Cortex of kidney (tissue), 1 donor: ENCODE measurements at places on chromosomes 16 and 17.

DNA sequence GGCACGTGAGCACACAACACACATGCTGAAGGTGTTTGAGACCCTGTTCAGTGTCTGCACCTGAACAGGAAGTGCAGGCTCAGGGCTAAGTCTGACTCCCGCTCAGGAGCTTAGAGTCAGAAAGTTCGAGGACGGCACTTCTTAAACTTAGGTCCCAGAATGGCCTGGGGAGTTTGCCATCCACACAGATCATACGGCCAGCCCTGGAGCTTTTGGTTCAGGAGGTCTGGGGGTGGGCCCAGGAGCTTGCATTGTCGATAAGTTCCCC lies 4.0 kb upstream of the CAMKK1 start:
- DNase-seq = no peak

DNA sequence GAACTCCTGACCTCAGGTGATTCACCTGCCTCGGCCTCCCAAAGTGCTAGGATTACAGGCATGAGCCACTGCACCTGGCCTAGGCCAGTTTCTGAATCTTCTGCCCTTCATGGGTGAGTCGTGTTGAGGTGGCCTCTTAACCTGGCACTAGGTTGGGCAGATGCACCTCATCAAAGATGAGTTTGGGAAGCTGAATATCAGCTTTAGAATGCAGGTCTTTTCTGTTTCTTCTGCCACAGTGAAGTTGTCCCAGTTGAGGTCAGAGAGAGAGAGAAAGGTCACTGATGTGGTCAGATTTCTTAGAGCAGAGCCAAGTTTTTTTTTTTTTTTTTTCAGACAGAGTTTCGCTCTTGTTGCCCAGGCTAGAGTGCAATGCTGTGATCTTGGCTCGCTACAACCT lies 111.3 kb upstream of the WSCD1 start:
- DNase-seq = no peak

- DNase-seq = no peak
Observed at GRCh38 chr16:86384263-86384649, 126.1 kb upstream of the FOXF1 start.

- no peak for DNase-seq
Observed at GRCh38 chr16:80377096-80377956, 163.5 kb upstream of the DYNLRB2 start.

DNA sequence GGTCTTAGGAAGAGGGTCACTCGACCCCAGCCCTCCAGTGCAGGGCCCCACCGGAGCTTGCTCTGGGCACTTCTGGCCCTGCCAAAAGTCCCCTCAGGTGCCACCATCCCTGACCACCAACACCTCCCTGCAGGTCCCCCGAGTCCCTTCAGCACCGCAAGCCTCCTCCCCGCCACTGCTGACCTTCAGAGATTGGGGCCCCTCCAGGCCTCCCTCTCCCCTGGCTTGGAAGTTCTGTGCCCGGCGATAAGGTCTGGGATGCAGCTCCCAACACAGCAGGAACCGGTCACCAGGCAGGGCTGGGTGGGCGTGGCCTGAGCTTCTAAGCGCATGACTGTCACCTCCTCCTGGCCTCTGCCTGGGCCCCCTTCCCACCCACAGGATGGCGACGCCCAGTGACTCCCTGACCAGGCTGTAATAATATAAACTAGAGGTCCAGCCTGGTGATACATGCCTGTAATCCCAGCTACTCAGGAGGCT lies 11.2 kb downstream of the PIEZO1 start:
- DNase-seq = no peak

- DNase-seq = no peak
Observed at GRCh38 chr16:59327894-59328293, 593.8 kb upstream of the GOT2 start.

GRCh38 chr17:3884188-3884587 lies 8.7 kb downstream of the CAMKK1 start:
- no peak for DNase-seq

- no peak for DNase-seq
Observed at GRCh38 chr16:57194512-57194911, 8.4 kb downstream of the RSPRY1 start.

GRCh38 chr16:20675488-20676267 lies 21.8 kb downstream of the ACSM1 start:
- no peak for DNase-seq

- DNase-seq = no peak
Observed at GRCh38 chr16:12570046-12570618, 233.6 kb downstream of the CPPED1 start.

- no peak for DNase-seq
Observed at GRCh38 chr16:7246578-7246977, 86.1 kb upstream of the RBFOX1 start.

DNA sequence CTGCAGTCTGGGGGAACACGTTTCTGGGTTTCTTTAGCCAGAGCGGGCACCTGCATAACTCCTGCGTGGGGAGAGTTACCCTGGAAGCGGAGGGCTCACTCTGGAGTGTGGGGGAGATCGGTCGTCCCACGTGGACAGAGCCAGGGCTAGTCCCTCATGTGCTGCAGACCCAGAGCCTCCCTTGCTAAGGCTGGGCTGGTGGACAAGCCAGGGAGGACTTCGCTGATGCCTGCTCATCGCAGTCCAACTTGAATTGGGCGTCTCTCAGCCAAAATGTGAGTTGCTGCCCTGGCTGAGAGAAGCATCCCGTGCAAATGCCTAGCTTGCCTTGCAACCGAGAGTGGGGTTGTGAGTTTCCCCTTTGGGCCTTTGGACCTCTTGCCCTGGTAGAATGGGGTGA lies 986 bp downstream of the CRISPLD2 start:
- DNase-seq = no peak

DNA sequence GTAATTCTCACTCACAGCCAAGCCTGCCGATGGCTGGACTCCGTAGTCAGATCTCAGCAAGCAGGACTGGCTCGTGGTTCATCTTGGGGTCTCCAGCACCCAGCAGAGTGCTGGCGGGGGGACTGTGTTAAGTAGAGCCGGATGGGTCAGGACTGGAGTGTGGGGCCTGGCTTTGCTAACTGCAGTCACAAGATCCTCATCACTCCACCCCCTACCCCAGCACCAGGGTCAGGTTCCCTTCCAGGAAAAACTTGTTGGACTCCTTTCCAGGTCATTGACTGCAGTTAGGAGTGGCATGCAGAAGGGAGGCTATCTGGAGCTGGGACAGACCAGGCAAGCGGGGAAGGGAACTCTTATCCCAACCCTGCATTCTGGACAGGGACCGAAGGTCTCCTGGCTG lies 6.0 kb downstream of the CIITA start:
- no peak for DNase-seq

GRCh38 chr17:80028030-80028429 lies 7.6 kb downstream of the TBC1D16 start:
- no peak for DNase-seq

DNA sequence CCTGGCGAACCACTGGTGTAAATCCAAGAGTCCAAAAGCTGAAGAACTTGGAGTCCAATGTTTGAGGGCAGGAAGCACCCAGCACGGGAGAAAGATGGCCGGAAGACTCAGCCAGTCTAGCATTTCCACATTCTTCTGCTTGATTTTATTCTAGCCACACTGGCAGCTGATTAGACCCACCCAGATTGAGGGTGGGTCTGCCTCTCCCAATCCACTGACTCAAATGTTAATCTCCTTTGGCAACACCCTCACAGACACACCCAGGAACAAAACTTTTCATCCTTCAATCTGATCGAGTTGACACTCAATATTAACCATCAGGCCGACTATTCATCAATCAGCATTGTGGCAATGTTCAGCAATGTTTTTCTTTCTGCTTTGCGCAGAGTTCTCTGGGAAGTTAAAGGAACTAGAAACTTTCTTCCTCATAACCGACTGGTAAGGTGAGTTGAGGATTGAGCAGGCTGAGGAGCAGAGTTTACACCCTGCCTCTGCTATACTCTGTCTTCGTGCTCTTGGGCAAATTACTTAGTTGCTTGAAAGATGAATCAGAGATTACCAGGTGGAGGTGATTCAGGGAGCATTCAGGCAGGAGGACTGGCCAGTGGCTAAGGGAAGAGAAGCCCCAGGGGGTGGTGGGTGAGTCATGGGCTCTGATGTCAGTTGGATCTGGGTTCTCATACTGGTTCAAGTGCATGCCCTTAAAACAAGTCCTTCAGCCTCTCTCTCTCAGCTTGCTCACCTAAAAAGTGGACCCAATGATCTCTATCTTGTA lies 28.2 kb upstream of the BRD7 start:
- DNase-seq = no peak

DNA sequence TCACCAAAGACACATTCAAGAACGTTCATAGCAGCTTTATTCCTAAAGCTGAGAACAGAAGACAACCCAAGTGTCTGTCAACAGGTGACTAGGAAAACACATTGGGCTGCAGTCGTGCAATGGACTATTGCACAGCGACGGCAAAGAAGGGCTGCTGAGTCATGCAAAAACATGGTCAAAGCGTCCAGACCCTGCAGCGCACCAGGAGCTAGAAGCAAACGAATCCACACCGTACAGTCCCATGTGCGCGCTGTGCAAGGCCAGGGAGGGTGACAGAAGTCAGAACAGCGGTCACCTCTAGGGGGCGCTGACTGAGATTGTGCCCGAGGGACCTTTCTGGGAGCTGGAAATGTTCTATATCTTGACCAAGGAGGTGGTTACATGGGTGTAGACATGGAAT lies 266.4 kb downstream of the MAF start:
- DNase-seq = no peak

- no peak for DNase-seq
Observed at GRCh38 chr17:21228111-21228510, 14.2 kb upstream of the TMEM11 start.

- DNase-seq = no peak
Observed at GRCh38 chr16:23354246-23354645, 52.1 kb downstream of the SCNN1B start.

DNA sequence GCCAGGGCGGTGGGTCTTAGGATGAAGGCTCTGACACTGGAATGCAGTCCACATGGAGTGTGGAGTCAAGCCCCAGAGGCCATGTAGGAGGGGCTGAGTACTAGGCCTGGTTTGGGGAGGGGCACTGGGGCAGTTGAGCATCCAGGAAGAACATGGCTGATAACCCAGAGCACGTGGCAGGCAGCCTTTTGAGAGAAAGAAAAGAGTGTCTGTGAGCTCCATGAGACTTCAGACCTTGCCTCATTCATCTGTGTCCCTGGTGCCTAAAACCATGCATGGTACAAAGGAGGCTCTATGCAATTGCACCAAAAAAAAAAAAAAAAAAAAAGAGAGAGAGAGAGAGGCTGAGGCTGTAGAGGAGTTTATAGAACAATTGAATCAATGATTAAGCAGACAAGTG lies 14.6 kb downstream of the SLC46A1 start:
- DNase-seq = no peak

DNA sequence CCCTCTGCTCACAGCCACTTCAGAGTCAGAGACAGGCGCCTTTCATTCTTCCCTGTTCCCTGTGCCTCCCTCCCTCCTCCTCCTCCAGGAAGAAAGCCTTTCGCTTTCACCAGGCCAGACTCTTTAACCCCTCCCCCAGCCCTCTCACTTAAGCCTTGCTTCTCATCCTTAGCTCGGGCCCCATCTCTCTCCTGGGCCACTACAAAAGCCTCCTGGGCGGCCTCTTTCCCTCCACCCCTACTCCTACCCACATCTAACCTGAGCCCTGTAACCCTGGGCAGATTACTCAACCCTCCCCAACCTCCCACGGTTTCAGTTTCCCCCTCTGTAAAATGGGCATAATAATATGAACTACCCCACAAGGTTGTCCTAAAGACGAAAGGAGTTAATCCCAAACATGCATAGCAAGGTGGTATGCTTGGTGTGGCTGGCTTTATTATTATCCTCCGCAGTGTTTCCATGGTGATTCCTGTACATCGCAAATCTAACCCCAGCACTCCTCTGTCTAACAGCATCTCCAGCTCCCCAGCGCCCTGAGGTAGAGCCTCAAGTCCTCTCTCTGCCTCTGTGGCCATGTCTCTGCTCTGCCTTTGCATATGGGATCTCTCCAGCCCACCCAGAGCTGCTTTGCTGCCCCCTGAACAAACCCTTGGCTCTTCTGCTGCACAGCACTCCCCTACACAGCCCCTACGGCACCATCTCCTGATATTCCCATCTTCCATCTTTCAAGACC lies 17.7 kb downstream of the PIMREG start:
- DNase-seq = no peak

DNA sequence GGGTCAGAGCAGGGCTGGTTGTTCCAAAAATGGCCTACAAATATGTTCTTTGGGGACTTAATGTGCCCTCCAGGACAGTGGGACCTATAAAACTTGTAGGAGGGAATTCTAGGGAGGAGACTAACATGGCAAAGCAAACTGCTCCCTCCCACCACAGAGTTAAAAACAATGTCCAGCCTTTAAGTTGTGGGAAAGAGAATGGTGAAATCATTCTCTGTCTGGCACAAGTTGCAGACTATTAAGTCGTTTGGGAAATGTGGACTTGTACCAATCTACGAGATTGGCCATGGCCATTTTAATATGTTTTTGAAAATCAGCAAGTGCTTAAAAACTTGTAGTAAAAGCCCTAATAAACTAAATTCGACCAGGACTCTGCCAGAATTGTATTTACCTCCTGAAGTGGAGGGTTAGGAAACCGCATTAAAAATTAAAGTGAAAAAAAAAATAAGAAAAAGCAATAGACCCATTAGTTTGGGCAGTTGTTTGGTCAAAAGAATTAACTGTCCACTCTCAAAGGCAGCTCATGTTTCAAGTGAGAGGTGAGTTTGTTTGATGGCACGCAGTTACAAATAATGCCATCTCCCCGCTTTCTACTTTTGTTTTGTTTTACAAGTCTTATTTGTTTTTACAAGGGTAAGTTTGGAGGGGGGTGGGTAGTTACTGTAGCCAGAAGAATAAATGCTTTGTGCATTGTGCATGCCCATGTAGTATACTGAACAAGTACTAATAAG lies 32.4 kb downstream of the ANKFN1 start:
- no peak for DNase-seq

DNA sequence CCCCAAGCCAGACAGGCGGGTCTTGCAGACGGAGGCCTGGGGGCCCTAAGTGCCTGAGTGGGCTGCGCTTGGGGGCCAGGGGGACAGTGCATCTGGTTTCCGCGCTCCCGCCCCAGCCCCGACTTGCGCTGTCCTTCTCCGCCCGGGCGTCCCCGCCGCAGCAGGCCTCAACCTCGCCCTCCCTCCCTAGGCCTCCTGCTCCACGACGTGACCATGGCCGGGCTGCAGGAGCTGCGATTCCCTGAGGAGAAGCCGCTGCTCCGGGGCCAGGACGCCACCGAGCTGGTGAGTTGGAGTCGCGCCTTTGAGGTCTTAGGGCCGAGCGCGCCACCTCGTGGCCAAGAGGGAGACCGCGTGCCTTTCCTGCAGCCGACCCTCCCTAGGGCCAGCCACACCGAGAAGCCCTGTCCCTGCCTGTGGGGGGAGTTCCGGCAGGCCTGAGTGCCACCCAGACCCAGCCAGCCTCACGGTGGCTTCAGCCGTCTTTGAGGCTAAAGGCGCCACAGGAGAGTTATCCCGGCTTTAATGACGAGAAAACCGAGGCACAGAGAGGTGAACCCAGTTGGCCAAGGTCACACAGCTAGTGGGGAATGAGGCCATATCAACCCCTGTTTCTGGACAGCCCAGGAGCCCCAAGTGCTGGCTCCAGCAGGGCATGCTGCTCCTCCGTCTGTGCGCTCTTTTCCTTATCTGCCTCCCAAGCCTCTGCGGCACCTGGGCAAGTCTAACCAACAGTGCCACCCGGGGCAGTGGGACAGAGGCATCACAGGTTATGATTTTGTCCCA lies 12.2 kb upstream of the NDRG4 start:
- DNase-seq = no peak

- DNase-seq = no peak
Observed at GRCh38 chr16:27114006-27114405, 47.3 kb downstream of the C16orf82 start.
